ENCODE measurements at places on chromosomes 11 and 22.

DNA sequence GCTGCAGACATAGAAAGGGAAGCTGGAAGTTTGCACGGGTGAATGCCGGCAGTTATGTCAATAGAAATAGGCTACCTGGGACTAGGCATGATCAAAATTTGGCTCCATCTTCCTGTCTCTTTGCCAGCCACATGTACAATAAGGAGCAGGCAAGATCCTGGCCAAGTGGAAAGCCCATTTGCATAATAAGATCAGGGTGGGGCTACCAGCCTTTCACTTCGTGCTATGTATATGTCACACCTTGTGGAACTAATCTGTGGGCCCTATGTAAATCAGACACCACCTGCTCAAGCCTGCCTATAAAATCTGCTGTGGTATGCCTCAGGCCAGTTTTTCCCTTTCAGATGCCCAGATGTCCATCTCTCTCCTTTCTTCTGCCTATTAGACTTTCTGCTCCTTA is 79.3 kb upstream of the DRD2 start:
- no peak for DNase-seq

GRCh38 chr11:129590030-129590752 is 214.5 kb downstream of the BARX2 start:
- no peak for DNase-seq

- no peak for DNase-seq
Observed at GRCh38 chr11:69487849-69488542, 6.5 kb downstream of the LINC01488 start.

DNA sequence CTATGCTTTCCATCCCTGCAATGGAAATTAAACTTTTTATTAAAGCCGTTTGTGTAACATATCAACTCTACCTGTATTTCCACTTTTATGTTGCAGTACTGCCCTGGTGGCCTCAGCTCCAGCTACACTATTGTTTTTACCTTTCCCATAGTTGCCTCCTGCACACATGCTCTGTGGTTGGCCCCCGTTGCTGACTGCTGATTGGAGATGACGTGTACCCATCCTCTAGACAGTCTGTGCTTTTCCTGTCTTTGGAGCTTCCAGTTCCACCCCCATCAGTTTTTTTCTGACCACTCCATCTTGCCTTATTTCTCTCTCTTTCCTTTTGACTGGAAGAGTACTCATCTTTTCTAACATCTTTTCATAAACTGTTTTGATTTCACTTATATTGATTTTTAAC is 123.8 kb downstream of the TEAD1 start:
- no peak for DNase-seq

DNA sequence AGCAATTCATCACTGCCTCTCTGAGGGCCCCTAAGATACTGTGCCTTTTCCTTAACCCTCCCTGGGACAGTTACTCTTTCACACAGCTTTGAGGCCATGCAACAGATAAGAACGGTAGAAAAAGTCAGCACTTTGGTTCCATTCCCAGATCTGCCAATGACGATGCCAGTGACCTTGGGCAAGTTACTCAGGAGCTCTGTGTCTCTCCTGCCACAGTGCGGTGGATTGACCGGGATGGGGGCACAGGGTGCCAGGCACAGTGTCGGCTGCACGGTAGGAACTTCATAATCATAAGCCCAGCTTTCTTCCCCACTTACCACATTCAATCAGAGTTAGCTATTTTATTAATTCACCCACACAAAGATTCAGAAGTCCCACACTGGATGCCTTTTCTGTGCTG is 1041.8 kb downstream of the TBC1D22A start:
- no peak for DNase-seq

DNA sequence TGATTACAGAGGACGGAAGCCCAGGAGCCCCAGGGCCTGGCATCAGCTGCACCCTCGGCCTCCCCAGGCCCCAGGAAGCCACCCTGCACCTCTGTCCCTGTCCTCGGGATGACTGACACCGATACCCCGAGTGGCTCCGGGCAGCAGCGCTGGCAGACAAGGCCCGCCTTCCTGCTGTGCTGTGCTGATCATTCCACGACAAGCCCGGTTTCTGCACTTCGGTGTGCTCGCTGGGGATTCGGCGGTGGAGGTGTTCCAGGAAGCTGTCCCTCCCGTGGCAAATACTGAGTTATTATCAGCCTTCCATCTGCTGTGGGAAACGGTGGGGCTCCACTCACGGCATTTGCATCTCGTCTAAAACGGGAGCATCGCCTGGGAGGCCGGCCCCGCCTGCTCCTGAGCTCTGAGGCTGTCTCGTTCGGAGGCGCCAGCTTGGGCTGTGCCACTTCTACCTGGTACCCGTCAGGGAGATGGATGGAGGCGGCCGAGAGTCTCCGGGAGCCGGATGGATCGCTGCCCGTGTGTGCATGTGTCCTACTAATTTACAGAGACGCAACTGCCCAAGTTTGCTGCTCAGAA is 506.1 kb downstream of the BRD1 start:
- no peak for DNase-seq

DNA sequence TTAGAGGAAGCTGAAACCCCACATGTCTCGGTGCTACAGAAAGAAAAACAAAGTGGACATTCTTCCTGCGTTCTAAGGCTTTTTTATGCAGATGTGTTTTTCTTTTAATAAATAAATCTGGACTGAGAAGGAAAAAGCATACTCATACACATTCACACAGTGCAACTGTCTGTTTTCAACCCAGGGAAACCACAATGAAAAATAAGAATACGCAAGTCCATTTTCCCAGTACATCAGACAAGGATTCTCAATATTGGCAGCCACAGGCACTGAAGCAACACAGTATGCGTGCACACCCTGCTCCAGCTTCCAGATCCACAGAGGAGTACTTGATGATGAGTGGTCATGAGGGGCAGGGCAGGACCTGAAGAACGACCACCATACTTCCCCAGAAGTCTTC is 86.9 kb downstream of the ETS1 start:
- DNase-seq = no peak

DNA sequence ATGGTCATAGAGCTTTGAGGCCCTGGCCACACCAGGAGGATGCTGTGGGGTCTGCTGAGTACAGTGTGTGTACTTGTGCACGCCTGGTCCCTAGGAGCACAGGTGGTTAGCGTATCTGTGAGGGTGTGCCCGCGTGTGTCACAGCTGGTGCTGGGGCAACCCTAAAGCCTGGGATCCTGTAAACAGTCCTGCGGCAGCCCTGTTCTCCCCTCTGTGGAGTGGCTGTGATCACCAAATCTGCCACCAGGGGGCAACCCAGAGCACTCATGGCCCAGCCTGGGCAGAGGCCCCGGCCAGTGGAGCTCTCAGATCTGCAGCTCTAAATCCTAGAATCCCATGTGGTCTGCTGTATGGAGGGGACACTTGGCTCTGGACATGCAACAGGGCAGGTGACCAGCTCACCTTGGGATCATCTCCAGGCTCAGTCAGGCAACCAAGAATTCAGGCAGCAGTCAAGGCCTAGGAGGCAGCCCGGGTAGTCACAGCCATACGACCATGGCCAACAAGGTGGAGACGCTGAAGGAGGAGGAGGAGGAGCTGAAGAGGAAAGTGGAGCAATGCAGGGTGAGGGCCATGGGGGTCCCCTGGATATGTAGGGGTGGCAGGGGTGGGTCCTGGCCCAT is 3.9 kb downstream of the SH3BP1 start:
- DNase-seq = peak; percentile 85

GRCh38 chr11:113313601-113314000 is 782 bp upstream of the TTC12 start:
- DNase-seq = no peak

DNA sequence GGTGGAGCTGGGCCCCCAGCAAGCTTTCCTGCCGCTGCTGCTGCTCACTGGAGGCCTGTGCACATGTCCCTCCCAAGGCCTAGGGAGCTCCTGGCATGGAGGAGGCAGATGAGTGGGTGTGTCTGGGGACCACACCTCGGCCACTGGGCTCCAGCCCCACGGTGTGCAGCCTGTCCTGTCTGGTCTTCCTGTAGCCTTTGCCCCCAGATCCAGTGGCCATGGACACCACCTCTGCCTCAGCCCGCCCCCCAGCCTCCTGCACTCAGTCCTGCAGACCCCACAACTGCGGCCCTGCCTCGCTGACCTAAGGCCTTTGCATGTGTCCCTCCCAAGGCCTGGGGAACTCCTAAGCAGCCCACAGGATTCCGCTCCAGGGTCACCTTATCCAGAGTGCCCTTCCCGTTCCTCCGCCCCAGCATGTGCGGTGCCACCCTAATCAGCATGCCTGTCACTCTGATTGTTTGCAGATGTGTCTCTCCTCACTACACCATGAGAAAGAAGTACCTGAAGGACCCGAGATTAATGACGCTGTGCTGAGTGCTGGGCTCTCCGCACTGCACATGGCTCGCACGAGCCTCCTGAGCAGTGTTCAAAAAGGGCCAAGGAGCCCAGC is 8.6 kb downstream of the GAL start:
- no peak for DNase-seq

Data from suppressor macrophage (primary cell).